ENCODE measurements at places on chromosomes 6 and 20.

- DNase-seq: peak; percentile 18
These were observed 9.7 kb downstream of the TULP4 start for GRCh38 chr6:158321960-158322359.

GRCh38 chr6:167122041-167122826 is 662 bp upstream of the CCR6 start:
- no peak for DNase-seq

DNA sequence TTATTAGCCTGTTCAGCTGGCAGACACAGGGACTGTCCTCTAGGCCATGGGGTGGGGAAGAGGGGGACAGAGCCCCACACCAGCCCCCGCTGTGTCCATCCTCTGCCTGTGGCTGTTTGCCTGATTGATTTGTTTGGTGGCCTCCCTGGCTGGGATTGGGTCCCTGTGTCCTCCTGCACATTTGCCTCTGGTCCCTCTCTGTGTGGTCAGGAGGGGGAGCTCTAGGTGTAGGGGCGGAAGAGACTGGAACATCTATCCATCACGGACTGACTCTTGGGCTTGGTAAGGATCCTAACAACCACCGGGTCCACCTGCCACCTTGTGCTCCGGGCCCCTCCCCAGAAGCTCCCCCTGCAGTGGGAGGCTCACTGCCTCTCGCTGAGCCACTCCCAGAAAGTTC is 38.4 kb upstream of the CCDC167 start:
- no peak for DNase-seq

DNA sequence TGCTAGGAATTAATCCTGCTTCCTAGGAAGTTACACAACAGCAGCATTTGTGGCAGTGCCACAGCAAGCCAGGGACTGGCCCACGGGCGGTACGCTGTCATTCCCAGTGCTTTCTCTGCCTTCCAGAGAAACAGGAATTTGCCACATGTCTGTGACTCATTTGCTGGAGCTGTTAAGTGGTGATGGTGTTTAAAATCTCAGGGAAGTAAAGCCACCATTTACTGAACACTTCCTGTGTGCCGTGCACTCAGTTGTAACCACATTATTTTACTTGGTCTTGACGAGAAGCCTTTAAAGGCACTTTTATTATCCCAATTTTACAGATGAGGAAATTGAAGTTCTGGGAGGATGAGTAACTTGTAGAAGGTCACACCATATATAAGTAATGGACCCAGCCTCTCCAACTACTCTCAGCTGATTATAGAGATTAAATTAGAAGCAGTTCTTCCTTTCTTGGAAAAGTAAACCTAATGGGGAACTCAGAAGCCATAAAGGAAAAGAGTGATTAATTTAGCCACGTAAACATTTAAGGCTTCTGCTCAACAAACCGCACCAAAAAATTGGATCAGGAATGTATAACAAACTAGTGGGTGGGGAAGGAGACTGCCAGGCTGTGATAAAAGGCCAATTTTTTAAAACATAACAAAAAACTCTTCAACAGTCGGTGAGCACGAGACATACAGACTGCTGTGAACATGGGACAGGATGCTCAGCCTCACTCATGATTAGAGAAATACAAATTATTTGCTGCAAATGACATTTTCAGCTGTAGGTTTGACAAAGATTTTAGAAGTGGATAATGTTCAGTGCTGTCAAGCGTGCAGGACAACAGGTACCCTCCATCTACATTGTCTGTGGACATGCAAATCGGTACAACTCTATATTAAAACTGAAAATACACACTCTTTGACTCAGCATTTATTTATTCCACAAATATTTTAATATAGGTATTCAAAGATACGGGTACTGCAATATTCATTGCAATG is 311.2 kb downstream of the NRN1 start:
- peak; percentile 34 for DNase-seq

- DNase-seq: no peak
These were observed 18.0 kb upstream of the SLCO4A1 start for GRCh38 chr20:62624325-62624690.

DNA sequence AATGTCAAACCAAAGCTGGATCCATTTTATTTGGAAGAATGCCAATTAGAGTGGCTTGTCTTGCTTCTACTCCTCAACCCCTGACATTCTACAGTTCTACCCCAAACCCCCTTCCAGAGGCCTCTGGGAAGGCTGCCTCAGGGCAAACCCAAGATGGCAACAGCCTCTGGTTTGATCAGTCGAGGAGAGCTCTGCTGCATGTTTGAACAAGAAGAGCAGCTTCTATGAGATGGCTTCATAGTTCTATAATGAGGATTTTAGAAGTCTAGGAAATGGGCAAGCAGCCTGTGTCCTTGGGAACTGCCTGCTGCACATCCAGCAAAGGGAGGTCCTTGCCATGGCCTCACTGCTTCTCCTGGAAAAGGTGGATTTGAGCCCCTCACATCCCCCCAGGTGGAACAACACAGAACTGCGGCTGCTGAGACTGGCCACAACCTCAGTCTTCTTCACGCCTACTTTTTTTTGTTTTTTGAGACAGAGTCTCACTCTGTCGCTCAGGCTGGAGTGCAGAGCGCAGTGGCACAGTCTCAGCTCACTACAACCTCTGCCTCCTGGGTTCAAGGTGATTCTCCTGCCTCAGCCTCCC is 37.9 kb downstream of the ZC3H12D start:
- no peak for DNase-seq

DNA sequence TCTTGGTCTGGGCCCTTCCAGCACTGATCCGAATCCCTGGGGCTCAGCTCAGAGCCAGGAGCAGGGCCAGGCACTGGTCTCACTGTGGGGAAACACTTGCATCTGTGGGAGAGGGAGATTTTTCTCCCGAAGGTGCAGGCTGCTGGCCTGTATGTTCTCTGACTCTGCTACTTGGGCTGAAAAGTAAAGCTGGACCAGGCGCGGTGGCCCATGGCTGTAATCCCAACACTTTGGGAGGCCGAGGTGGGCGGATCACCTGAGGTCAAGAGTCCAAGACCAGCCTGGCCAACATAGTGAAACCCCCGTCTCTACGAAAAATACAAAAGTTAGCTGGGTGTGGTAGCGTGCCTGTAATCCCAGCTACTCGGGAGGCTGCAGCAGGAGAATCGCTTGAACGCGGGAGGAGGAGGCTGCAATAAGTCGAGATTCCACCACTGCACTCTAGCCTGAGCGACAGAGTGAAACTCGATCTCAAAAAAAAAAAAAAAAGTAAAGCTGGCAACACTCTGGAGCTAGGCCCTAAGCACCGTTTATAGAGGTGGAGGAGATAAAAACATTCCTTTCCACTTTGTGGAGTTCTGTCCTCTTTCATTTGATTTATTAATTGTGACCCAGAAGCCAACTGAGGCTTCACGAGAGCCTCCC is 41.7 kb downstream of the JPH2 start:
- DNase-seq: no peak

DNA sequence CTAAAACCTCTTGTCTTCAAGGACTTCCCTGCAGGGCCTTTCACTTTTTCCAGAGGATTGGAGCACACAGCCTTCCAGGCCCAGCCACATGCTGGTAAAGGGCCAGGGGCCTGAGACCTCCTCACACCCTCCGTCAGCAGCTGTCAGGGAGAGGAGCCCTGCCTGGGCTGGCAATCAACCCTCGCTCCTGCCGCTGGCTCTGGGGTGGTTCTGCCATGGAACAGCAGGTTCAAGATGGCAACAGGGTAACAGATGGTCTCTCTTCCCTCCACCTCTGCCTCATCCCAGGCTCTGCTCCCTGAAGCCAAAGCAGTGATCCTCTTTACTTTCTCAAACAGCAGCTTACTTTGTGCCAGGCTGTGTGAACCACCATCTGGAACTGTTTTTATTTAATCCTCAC is 23.8 kb downstream of the PCNA start:
- DNase-seq: no peak

GRCh38 chr20:33299111-33299603 is 16.1 kb downstream of the BPIFB1 start:
- DNase-seq: peak; percentile 56

- no peak for DNase-seq
These were observed 28.6 kb upstream of the CDKN1A start for GRCh38 chr6:36649701-36650484.

- DNase-seq: no peak
These were observed 236.1 kb downstream of the PACRG start for GRCh38 chr6:162963861-162964260.

DNA sequence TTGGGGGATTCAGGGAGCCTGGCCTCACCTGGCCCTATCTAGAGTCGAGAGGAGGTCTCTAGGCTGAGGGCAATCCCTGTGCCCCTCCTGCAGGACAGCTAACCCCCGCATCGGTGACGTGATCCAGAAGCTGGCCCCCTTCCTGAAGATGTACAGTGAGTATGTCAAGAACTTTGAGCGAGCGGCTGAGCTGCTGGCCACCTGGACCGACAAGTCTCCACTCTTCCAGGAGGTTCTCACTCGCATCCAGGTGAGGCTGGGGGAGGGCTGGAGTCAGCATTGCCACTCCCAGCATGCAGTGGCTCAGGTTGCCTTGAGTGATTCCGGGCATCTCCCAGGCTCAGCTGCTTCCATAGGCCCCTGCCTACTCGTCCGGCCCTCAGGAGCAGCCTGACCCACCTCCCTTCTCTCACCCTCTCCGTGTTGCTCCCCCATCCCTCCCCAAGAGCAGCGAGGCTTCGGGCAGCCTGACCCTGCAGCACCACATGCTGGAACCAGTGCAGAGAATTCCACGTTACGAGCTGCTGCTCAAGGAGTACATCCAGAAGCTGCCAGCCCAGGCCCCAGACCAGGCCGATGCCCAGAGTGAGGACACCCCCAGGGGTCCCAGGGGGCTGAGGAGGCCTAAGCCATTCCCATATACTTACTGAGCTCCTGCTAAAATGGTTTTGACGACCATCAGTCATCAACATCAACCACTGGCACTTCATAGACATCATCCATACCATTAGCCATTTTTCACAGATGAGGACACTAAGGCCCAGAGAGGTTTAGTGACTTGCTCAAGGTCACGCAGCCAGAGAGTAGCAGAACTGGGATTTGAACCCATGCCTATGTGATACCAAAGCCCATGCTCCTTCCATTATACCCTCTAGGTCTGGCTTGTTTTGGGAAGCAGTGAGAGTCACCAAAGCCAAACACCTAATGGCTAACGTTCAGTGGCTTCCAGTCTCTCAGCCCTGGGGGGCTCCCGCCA is 8.3 kb downstream of the FGD2 start:
- no peak for DNase-seq

DNA sequence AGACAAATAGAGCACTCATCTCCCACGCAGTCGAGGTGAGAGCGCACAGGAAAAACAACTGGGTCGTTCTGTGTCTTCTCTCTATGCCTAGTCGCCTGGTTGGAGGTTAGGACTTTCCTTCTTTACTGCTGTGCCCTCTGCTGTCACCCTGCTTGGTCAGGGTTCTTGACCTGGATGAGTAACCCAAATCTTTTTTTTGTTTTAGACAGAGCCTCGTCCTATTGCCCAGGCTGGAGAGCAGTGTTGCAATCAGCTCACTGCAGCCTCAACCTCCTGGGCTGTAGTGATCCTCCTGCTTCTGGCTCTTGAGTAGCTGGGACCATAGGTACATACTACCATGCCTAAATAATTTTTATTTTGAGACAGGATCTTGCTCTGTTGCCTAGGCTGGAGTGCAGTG is 24.5 kb downstream of the PRPF6 start:
- DNase-seq: no peak

All from RKO (cell line).